DMS53 (cell line): ENCODE measurements at places on chromosomes 4 and X.

GRCh38 chr4:165199722-165200121 lies 7.6 kb upstream of the KLHL2 start:
- DNase-seq, result peak; percentile 33

GRCh38 chr4:81635739-81636138 lies 164.0 kb upstream of the RASGEF1B start:
- peak; percentile 88 for DNase-seq

- peak; percentile 10 for DNase-seq
Measured at GRCh38 chrX:153573984-153574383, 25.0 kb downstream of the CCNQ start.

DNA sequence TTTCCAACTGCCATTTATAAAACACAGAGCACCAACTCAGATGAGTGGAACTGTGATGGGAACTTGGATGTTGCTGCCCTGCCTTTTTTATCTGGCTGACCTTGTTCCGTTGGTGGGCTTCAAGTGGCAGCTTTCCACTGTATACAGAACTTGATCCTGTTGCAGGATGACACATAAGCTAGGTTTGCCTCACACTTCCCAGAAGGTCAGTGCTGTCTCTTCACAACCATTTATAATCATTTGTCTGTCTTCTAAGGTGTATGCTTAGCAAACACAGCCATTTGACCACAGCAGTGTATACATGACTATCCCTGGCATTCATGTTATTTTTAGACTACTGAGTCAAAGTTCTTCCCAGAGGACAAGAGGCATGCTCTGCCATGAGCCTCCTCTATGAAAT lies 20.3 kb downstream of the DGKK start:
- no peak for DNase-seq

DNA sequence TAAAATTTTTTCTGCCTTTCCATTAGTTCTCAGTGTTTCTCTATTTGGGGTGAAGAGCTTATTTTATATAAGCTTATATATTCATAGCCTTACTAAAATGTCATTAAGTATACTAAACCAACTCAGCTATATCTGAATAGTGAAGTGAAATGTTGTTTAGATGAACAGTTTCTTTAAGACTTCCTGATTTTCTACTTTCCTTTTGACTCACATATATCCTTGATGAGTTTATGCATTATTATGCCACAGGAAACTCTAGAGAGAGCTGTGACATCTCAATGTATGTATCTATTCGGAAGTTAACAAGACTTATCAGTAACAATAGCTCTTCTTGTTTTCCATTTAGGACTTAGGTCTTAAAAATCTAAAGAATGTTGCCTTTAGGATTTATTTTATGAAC lies 1491.8 kb upstream of the IGFBP7 start:
- no peak for DNase-seq
